ENCODE measurements at places on chromosomes 6 and 20.

DNA sequence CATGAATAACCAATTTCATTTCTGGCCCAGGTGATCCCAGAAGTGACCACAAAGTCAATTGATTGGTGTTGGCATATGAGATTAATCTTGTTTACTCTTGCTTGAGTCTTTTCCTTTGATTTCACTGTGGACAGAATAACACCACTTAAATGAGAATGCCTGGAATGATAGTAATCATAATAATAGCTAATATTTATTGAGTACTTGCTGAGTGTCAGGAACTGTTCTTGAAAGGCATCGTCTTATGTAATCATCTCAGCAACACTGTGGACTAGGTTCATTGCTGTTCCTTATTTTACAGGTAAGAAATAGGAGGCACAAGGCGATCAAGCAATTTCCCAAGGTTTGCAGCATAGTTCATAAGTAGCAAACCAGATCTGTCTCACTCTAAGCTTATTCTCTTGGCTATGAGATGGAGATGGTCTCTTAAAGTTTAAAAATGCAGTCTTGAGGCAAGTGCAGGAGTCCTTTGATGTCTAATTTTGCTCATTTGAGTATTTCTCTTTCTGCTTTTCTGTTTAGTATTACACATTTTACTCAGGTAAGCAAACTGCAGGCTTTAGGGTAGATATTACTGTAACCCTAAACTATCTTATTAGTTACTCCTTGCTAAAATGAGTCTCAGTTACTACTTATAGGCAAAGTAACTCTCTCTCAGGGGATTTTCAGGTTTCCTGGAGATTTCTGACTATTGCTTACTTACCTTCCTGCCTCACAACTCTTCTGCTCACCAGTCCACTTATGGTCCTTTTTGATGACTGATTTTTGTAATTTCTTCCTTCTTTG lies 6.3 kb downstream of the ADGRG6 start:
- no peak for DNase-seq

GRCh38 chr20:891058-891705 lies 25.0 kb downstream of the ANGPT4 start:
- no peak for DNase-seq

- no peak for DNase-seq
These were observed 46.0 kb upstream of the HINT3 start for GRCh38 chr6:125910527-125910926.

DNA sequence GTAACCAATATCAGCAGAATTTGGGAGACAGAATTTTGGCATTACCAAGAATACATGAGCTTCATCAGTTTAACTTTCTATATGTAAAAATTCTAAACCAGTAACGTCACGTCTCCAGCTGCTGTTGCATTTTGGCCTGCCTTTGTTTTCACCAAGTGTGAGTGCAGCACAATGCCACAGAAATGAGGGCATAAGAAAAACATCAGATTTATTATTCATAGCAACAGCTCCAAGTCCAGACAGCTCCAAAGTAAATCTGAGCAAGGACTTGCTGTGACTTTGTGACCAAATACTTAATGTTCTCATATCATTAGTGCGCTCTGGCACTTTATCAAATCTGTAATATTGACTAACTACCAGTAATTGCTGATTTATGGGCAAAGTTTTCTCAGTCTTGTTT lies 11.0 kb upstream of the FBXL4 start:
- no peak for DNase-seq

GRCh38 chr6:135537741-135538301 lies 40.3 kb upstream of the AHI1 start:
- DNase-seq = no peak

- no peak for DNase-seq
These were observed 169.3 kb downstream of the SLC16A10 start for GRCh38 chr6:111256646-111257045.

DNA sequence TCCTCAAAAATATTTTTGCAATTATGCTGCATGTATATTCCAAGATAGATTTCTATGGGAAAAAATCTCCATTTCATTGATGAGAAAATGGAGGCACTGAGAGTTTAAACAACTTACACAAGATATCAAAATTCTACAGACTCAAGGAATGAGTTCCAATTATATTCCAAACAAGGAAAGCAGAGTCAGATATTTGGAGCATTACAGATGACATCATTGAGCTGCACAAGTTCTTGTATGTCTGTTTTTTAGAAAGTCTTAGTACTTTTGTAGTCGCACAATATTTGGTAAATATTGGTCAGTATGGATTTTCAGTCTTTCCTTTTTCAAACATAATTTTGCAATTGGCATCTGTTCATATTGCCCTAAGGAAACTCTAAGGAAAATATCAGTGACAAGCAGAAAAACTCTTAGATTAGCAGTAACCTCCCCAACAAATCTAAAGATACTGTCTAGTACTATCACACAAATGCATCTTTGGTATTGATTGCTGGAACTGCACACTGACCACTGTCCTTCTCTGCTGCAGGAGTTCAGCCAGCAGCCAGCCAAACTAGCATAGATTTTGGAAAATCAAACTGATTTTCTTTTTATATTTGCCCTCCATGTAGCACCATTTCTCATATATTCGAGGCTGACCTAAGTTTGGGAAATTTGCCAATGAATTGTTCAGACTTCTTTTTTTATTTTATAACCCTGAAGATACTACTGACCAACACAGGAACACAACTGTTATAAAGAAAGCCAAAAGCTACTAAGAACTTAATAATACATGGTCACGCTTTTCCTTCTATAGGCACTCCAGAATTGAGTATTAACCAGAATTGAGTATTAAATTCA lies 51.7 kb upstream of the TBX18 start:
- no peak for DNase-seq
